ENCODE measurements at places on chromosomes 4 and X. TPM values are rescaled to one million over a fixed set of nuclear protein-coding genes. Genes with fewer than 3 reads are reported as not detected.

Gene NHS
- total RNA-seq: 0.12 TPM

Gene S100G
- total RNA-seq: not detected

Gene ZCCHC18
- 1.1 TPM for total RNA-seq

Gene FANCB
- total RNA-seq: 0.58 TPM

Gene PFKFB1
- 0.23 TPM for total RNA-seq

Gene ZCCHC12
- not detected for total RNA-seq

Gene CT45A8
- total RNA-seq: not detected

Gene TLL1
- 0.12 TPM for total RNA-seq

Gene FAM193A
- total RNA-seq: 16.9 TPM

Gene NDUFC1
- 23.3 TPM for total RNA-seq

Measured in pericardium fibroblast (primary cell).